Uterine smooth muscle cell (primary cell): ENCODE measurements at places on chromosomes 13 and 19. TPM values are rescaled to one million over a fixed set of nuclear protein-coding genes. Genes with fewer than 3 reads are reported as not detected.

The SUCLA2 gene
- total RNA-seq = 51.1 and 72.0 TPM in 2 replicates

The BCKDHA gene
- total RNA-seq = 23.6 and 26.1 TPM in 2 replicates

The ANGPTL8 gene
- total RNA-seq = not detected in 2 replicates

The IFNL1 gene
- not detected in 2 replicates for total RNA-seq

The ERICH4 gene
- total RNA-seq = not detected in 2 replicates

The ZNF546 gene
- total RNA-seq = 5.4 and 8.2 TPM in 2 replicates
